Activated gamma-delta T cell (primary cell): ENCODE measurements at places on chromosomes 11 and 22.

- DNase-seq, result no peak
Observed at GRCh38 chr11:60563553-60564235, 48.5 kb downstream of the MS4A13 start.

- no peak for DNase-seq
Observed at GRCh38 chr11:76654980-76655379, 15.6 kb downstream of the LRRC32 start.

GRCh38 chr11:62854013-62854824 is 14.8 kb upstream of the WDR74 start:
- no peak for DNase-seq

GRCh38 chr22:42905217-42905616 is 48.1 kb upstream of the ARFGAP3 start:
- DNase-seq, result no peak

- DNase-seq, result no peak
Observed at GRCh38 chr22:32319861-32320406, 37.7 kb upstream of the RFPL3 start.

- no peak for DNase-seq
Observed at GRCh38 chr11:112412383-112412782, 151.7 kb upstream of the PLET1 start.

- DNase-seq, result no peak
Observed at GRCh38 chr11:96051820-96052219, 127.9 kb upstream of the MTMR2 start.

- DNase-seq, result no peak
Observed at GRCh38 chr22:28942801-28943500, 59.6 kb downstream of the ZNRF3 start.

GRCh38 chr11:86722006-86722405 is 49.6 kb upstream of the ME3 start:
- DNase-seq, result no peak

DNA sequence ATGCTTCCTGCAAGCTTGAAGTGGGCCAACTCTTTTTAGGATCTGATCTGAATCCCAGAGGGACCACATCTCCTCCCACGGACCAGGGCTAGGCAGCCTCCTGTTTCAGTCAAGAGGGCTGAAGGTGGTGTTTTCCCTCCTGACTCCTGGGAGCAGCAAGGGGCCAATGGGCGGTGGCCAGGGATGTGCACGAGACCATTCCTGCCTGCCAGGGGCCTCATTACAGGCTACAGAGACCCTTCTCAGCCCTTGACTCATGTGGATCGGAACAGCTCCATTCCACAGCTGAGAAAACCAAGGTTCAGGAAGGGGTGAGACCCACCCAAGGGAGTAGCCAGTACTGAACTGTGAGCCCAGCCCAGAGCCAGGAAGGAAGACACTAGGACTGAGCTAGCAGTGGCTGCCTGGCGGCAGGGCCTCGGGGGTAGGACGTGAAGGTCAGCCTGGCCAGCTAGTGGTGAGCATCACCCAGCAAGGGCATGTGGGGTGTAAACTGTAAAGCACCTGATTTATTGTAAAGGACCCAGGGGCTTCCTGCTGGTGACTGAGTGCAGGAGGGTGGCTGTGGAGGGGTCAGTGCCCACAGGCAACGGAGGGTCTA is 3.4 kb upstream of the P2RY6 start:
- no peak for DNase-seq

DNA sequence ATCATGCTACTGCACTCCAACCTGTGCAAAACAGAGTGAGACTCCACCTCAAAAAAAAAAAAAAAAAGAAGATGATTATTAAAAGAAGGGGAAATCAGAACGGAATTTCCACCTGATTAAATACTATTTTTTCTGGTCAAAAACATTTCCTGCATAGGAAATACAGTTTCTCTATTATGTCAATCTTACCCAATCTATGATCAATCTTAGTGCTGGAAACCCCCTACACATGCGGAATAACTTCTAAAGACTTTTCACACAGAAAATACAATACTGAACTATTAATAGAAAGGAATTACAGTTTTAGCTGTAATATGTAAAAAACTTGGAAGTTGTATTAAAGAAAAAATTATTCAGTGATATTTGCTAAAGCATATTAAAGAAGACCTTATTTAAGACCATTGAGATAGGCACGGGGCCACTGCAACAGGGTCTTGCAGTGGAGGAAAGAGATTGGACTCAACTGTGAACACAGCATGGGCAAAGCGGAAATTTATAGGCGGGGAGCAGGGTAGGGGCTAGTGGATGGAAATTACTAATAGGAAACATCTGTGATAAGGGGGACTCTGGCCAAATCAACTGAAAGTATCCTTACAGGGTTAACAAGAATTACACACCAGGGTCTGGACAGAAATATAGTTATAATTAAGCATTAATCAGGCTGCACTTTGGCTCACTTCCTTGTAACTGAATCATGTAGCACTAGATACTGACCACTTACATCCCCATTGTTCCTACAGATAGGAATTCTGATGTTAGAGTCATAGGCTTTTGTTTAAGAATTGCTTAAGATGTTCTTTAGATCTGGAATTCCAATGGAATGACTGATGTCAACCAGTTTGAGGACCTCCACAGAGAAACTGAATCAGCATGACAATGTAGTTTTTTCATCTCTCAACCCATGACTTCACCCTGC is 411.5 kb upstream of the DDI1 start:
- no peak for DNase-seq

GRCh38 chr22:20656902-20657836 is 116.7 kb upstream of the SERPIND1 start:
- no peak for DNase-seq

DNA sequence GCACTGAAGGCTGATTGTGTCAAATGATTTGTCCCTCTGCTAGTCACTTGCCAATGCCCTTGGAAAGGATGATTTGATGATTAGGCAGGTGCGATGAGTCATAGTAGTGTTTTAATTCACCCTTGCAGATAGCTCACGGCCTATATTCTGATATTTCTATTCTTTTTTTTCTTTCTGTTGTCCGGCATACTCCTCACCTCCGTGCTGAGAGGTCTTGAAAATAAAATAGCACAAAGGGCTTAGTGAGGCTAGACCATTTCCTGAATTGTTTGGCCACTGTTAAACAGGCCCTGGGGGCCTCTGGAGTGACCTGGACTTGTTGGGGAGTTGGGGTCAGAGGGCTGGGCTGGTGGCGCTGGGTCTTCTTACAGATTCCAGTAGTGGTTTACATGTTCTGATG is 99.8 kb downstream of the ZBTB16 start:
- DNase-seq, result no peak
